ENCODE measurements at places on chromosomes 6 and 20. TPM values are rescaled to one million over a fixed set of nuclear protein-coding genes. Genes with fewer than 3 reads are reported as not detected.

The C2 gene
- total RNA-seq: 30.6 TPM

The PRDM1 gene
- total RNA-seq: 20.8 TPM

The PNLDC1 gene
- total RNA-seq: not detected

The ANGPT4 gene
- 0.44 TPM for total RNA-seq

The HDGFL1 gene
- total RNA-seq: not detected

The ATP6V1G2 gene
- 2.4 TPM for total RNA-seq

The MUC21 gene
- not detected for total RNA-seq

All from omental fat pad (tissue), 4 donors.